ENCODE measurements at places on chromosomes 7 and 10.

DNA sequence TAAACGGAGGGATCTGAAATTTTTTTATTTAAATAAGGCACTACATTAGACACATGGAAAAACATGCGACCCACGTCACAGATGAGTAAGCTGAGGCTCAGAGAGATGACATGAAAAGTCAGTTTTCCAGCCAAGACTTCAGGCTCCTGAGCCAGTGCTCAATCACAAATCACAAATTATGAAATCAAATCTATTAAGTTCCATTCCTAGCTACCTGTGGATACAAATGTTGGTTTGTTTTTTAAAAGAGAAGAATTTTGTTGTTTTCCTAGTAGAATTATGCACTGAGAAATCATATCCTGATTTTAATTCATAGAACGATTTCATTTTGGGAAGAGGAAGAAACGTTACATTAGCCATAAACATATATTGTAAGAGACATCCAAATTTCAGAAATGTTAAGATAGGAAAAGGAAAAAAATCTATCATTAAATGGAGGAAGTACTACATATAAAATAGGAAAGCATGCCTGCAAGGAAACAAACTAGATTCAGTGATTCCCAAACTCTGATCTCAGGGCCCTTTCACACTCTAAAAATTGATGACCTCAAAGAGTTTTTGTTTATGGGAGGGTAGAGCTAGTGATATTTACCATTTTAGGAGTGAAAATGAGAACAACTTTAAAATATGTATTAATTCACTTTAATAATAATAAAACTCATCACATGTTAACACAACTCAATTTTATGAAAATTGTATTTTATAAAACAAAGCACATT, 340.4 kb downstream of the PARD3 start:
- DNase-seq = no peak

DNA sequence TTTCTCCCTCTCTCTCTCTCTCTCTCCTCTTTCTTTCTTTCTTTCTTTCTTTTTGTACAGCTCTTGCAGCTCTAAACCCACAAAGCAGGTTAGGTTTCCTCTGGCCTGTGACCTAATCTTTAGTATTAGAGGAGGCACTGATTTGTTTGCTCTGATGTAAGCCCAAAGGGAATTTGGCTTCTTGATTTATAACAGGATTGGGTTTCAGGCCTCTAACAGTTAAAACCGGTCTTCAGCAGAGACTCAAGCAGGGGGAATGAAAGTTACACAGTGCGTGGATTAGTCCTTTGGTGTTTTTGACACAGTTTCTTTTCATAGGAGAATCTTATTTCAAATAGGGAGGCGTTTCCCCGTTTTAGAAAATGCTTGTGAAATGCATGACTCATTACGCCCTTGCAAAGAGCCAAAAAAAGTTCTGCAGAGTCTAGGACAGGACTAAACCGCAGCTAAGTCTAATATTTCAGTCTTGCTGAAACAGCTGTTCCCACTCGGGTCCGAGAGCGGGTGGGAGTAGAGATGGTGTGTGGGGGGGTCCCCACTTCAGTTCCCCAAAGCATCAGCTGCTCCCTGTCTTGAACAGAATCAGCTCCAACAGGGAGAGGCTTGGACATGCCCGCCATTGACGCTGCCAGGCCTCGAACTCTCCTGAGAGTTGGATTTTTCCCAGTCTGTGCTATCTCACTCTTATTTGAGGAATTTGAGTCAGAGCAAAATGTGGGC, 296.5 kb upstream of the PITRM1 start:
- DNase-seq = no peak

DNA sequence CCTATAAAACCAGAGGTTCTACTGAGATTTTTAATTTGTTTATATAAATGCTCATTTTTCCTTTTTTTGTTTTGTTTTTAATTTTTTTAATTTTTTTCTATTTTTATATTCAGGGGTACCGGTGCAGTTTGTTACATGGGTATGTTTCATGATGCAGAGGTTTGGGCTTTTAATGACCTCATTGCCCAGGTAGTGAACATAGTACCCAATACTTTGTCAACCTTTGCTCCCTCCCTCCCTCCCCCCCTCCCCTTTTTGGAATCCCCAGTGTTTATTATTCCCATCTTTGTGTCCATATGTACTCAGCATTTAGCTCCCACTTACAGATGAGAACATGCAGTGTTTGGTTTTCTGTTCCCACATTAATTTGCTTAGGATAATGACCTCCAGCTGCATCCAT, 94.4 kb upstream of the NEBL start:
- DNase-seq = no peak

DNA sequence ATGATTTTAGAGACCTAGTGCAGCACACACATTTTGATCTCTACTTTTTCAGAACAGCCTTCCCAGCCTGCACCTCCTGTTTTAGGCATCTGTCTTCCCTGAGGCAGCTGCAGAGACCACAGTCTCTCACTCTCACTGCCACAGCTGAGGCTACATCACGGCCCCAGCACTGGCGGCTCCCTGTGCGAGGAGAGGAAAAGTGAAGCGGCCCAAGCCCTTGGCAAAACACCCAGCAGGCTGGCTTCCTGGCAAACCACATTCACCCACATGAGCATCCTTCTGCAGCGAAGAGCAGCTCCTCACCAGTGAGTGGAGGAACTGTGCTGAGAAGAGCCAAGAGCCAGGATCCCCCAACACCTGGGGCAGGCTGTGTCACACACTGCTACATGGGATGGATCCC, 14.0 kb downstream of the HUS1 start:
- no peak for DNase-seq

Measured in NCI-H748 treated with DMSO at 0.1 percent for 48 hours (cell line).